ENCODE measurements at places on chromosomes 2 and 18.

DNA sequence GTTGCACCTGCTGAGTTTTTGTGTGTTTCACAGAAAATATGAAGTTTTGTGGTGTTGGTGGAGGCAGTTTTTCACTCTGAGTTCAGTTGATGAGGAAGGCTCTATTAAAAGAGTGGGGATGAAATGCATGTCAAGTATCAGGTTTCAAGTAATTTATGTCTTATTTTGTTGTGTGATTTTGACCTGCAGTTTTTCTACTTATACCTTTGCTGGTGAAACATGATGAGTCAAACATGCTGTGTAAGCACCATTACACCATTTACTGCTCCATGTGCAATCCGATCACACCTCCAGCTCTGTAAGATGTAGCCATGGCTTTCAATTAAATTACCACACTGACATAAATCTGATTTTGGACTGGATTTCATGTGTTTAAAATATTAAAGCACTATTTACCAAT, 174.5 kb upstream of the ZEB2 start:
- no peak for DNase-seq

DNA sequence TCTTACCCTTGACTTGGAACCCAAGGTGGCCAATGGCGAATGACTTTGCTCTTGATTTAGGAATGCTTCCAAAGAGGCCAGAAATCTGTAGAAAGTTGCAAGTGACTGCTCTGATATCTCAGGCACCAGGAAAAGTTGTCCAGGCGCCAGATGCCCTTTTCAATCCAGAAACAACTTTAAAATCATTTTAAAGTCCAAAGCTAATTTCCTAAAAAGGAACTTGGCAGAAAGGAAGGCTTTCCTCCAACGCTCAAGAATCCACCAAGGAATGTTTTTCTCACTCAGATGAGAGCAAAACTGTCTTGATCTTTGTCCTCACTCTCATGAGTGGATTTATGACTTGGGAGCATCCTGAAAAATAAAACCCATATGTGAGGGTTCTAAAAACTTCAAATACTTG, 5.3 kb downstream of the NGEF start:
- no peak for DNase-seq

- no peak for DNase-seq
Observed at GRCh38 chr2:102438111-102438510, 15.2 kb downstream of the IL18RAP start.

DNA sequence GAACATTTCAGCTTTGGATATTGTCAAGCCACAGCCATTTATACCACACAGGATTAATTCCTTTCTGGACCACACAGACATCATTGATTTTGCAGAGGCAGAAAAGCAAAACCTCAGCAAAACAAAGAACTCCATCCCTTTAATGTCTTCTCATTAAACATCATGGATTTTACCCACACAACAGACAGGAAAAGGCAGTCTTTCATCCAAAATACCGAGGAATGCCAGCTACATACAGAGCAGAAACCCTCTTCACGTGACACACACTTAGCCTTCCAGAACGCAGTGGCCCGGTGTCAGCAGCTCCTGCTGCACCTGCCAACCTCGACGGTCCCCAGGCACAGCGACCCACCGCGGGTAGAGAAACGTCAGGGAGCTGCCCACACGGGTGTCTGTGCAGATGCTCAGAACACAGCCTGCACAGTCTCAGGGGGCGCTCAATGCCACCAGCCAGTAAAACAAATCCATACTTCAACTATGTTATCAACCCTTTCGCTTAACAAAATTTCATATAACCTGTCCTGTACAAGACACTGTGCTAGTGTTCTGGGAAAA, 304.5 kb downstream of the EIPR1 start:
- no peak for DNase-seq

Data from muscle of back (tissue), 13 donors.